ENCODE measurements at places on chromosomes 3 and 15. TPM values are rescaled to one million over a fixed set of nuclear protein-coding genes. Genes with fewer than 3 reads are reported as not detected.

- H3K4me3 ChIP-seq = no peak overlapping the region
- no peak for DNase-seq
- no peak overlapping the region for H3K27ac ChIP-seq
- no peaks in the 10 kb centered on the region for H3K27me3 ChIP-seq
These were observed 533.9 kb downstream of the TBL1XR1 start for GRCh38 chr3:176663387-176663786.

GRCh38 chr3:122974764-122975162 lies 52.8 kb downstream of the SEMA5B start:
- H3K27ac ChIP-seq = no peak overlapping the region
- H3K36me3 ChIP-seq = no peaks in the 10 kb centered on the region
- H3K27me3 ChIP-seq = no peaks in the 10 kb centered on the region
- H3K4me1 ChIP-seq = peaks cover 2% of the 10 kb centered on the region
- H3K4me3 ChIP-seq = no peak overlapping the region

DNA sequence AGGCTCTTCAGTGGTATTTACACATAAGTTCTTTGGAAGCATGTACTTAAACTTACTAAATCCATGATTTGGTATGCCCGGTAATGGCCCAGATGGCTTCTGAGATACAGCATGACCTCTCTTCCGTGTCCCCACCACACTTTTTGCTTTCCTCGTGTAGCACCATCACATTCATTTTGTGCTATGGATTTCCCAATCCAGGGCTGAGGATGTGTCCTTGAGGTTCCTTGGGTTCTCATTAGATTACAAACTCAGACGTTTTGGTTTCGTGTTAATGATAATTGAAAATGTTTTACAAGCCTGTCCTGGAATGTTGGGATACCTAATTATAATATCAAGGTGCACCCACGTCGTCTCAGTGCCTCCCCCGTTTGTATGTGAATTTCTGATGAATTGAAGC lies 7.3 kb downstream of the ABHD2 start:
- no peak for DNase-seq
- H3K4me3 ChIP-seq = no peak overlapping the region
- H3K27me3 ChIP-seq = no peaks in the 10 kb centered on the region
- H3K27ac ChIP-seq = peak overlapping the region; percentile 97
- H3K4me1 ChIP-seq = peaks cover 72% of the 10 kb centered on the region
- H3K36me3 ChIP-seq = no peaks in the 10 kb centered on the region

GRCh38 chr15:31768055-31768454 lies 262.3 kb upstream of the CHRNA7 start:
- no peak overlapping the region for H3K27ac ChIP-seq
- no peaks in the 10 kb centered on the region for H3K36me3 ChIP-seq
- DNase-seq = no peak
- no peaks in the 10 kb centered on the region for H3K4me1 ChIP-seq

GRCh38 chr15:98621021-98621420 lies 27.3 kb upstream of the IGF1R start:
- no peaks in the 10 kb centered on the region for H3K4me1 ChIP-seq
- H3K27me3 ChIP-seq = peaks cover 58% of the 10 kb centered on the region
- H3K27ac ChIP-seq = no peak overlapping the region
- no peak for DNase-seq
- H3K4me3 ChIP-seq = no peak overlapping the region

GRCh38 chr15:33243393-33243792 lies 48.9 kb upstream of the FMN1 start:
- H3K36me3 ChIP-seq = no peaks in the 10 kb centered on the region
- H3K4me3 ChIP-seq = no peak overlapping the region
- no peak overlapping the region for H3K27ac ChIP-seq
- no peaks in the 10 kb centered on the region for H3K4me1 ChIP-seq
- DNase-seq = no peak
- H3K27me3 ChIP-seq = no peaks in the 10 kb centered on the region

DNA sequence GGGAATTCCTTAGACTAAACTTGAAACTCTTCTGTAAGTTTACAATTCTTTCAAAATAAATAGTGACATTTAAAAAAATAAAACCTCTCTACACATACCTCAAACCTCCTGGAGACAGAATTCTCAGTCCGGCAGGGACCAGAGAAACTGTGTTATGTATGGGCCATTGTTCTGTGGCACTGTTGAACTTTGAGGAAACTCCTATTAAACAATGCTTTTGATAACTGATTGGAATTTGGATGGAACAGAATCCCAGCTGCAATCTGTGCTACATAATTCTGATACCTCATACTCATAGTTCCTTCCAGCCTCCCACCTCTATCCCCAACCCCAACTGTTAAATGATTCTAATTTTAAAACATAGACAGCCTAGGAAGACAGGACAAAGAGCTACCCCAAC lies 85.0 kb downstream of the TM4SF4 start:
- H3K4me3 ChIP-seq = no peak overlapping the region
- H3K4me1 ChIP-seq = peaks cover 28% of the 10 kb centered on the region
- DNase-seq = no peak
- H3K27ac ChIP-seq = no peak overlapping the region

The FGF7 gene
- 1.3 TPM for total RNA-seq
